ENCODE measurements at places on chromosomes 6 and 20.

DNA sequence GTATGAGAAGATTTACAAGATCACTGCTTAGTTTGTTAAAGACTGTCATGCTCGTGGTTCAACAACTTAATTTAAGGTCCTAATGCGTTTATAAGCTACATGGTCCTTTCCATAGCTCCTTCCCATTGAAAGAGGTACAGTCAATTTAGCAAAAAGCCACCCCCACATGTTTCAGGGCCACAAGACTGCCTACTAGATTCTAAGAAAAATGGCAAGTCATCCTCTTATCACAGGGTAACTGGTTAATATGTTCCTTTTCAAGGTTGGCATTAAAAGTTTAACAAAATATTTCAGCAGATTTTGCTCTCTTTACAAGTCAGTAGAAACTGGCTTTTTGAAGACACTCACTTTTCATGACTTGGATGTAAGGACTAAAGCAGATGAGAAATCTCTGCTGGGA, 15.7 kb downstream of the GSTA3 start:
- DNase-seq = no peak

GRCh38 chr6:107152638-107153430, 37.5 kb upstream of the BEND3 start:
- DNase-seq = no peak

GRCh38 chr6:150169609-150170008, 26.8 kb downstream of the PPP1R14C start:
- no peak for DNase-seq

DNA sequence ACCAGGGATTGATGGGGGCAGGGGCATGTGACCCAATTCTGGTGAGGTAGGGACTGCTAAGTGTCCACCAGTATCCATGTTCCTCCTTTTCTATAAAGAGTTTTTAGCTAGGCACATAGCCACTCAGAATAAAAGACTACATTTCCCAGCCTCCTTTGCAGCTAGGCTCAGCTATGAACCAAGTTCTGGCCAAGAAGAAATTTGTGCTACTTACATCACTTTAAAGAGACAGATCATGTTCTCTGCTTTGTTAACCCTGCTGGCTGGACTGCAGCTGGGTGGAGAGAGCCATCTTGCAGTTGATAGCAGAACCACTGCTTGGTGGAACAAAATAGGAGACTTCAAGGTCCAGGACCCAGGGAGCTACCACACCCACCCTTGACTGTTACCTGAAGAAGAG, 5.3 kb upstream of the CCM2L start:
- no peak for DNase-seq

DNA sequence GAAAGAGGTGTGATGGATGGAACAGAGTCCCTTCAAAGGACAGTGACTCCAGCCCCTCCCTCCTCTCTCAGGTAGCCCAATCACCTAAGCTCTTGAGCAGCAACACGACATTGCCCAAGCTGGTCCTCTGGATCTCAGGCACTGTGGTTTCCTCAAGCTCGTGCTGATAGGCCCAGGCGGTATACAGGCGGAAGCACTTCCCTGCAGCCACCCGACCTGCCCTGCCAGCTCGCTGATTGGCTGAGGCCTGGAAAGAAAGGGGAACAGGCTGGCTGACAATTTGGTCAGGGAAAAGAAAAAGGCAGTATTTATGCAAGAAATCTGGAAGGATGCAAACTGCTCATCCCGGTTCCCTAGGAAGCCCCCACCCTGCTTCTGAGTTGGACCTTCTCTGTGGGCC, 9.6 kb downstream of the C6orf136 start:
- no peak for DNase-seq

- no peak for DNase-seq
These were observed 195.7 kb downstream of the FARS2 start for GRCh38 chr6:5457041-5457440.

GRCh38 chr6:101716810-101717209, 323.3 kb downstream of the GRIK2 start:
- DNase-seq = no peak

Data from left forelimb (tissue), 1 donor.